ENCODE measurements at places on chromosomes 6 and 20. TPM values are rescaled to one million over a fixed set of nuclear protein-coding genes. Genes with fewer than 3 reads are reported as not detected.
A peak's percentile ranks its signal among the peaks of the same experiment; 100 is the strongest.

DNA sequence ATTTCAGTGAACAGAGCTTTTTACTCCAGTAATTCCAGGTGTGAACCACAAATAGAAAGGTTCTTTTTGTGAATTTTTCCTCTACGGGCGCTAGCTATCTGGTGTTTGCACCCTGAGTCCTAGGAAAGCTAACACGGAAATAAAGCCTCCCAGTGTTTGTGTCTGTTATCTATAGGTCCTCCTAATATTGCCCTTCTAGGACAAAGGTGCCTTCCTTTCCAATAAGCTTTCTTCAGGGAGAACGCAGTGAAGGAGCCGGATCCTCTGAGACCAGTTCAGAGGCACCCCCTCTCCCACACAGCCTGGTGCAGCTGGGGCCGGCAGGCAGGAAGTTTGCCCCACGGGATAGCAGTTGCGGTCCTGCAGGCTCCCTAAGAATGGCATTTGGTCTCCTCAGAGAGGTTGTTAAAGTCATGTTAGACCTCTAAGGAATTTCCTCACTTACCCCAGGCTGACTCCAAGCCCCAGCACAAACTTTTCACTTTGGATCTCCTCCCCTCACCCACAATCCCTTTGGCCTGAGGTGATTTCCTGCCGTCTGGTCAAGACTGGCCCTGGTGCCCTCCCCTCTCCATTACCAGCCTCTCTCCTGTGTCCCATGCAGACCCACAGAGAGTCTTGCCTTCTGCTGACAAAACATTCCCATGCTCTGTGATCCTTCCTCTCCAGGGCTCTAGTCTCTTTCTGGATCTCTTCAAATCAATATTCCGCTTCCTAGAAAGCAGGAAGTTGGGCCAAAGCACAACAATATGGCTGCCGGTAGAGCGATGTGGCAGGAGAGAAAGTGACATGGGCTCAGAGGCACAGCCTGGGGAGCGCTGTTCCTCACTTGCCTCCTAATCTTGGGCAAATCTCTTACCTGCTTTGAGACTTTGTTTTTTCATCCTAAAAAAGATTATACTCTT lies 126.0 kb downstream of the MOXD1 start:
- no peak for DNase-seq

The BTN1A1 gene
- total RNA-seq: not detected

DNA sequence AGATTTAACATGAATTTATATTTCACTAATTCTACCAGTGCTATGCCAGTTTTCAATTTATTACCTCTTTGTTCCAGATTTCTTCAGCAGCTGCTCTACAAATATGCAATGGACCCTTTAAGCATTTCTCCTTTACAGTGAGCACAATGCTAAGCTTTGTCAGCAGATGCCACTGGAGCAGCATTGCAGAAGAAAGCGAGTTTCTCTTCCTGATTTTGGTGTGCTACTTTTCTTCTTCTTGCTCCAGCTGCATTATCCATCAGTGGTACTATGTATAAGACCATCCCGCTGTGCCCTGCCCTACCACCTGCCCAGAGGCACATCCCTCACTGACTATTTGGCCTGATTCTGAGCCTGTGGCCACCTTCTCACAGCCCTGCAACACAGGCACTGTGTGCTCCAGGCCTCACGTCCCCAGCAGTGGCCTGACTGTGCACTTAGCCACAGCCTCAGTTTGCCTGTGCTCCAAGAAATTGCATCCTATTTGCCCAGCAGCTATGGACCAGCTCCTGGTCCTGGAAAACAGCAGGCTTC lies 84.1 kb downstream of the TNFAIP3 start:
- no peak for DNase-seq

DNA sequence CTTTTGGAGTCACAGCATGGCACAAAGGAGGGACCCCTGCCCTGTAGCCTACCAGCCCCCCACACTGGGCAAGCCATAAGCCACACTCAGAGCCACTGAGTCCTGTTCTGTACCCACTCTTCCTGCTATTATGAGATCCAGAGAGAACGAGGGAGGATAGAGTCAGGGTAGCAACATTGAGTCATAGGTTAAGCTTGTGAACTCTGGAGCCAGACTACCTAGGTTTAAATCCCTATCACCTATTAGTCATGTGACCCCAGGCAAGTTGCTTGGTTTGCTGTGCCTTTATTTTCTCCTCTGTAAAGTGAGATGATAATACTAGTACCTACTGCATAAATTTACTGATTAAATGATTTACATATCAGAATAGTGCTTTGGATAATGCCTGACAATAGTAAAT lies 540 bp downstream of the CNBD2 start:
- DNase-seq: no peak

DNA sequence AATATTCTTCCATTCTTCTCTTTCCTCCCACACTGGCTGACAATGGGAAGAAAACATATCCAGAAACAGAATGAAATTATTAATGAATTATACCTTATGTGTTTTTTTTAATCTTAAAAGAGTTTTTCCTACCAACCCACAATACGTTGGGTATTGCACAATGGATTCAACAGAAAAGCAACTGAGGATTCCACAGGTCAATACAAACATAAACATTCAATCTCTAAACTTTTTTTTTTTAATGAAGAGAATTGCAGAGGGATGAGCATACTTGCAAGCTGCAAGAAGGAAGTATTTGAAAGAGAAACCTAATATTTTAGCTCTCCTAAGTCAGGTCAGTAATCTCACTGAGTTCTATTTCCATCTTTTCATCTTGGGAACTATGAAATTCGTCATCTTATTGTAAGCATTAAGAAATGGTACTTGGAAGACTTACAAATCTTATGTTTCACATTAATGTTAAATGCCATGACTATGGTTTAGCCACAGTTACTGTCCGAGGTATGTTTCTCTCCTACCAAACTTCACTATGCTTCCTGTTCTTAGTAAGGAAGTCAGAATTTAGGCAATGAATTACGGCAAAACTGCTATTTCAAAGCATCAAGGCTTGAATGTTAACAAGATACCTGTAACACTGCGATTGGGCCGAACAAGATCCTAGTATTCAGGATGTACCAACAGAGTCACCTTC lies 100.8 kb downstream of the HIVEP2 start:
- DNase-seq: no peak

DNA sequence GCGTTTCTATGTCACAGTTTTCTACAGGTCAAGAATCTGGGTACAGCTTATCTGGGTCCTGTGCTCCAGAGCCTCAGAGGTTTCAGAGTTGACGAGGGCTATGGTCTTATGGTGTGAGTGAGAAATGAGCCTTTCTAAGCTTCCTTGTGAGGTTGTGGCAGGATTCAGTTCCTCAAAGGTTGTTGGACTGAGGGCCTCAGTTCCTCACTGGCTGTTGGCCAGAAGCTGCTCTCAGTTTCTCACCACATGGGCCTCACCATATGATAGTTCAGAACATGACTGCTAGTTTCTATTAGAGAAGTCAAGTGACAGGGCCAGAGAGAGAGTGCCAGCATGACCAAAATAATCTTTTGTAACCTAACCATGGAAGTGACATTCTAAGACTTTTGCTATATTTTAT lies 96.1 kb downstream of the NUS1 start:
- no peak for DNase-seq

GRCh38 chr6:95574811-95575210 lies 2.5 kb upstream of the MANEA start:
- DNase-seq: no peak

GRCh38 chr6:110033749-110034666 lies 55.9 kb downstream of the GPR6 start:
- no peak for DNase-seq

The GABRR1 gene
- total RNA-seq: not detected

The CGA gene
- total RNA-seq: not detected

DNA sequence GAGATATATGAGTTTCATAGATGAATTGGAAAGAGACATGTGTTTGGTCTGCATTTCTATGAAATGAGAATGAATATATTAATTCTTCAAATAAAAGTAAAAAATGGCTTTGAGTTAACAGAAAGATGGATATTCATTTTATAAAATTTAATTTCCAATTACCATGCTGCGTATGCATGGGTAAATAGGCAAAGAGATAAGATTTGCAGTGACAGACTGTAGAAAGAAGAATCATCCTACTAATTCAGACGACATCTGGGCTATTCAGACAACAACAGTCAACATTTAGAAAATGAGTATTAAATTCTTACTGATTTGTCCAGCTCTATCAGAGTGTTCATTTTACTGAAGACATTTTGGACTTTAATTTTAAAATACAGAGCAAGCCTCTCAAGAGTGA lies 602.2 kb upstream of the NRSN1 start:
- DNase-seq: no peak

GRCh38 chr6:159761129-159761872 lies 544 bp upstream of the ACAT2 start:
- DNase-seq: no peak

GRCh38 chr6:72703093-72703492 lies 81.2 kb downstream of the KCNQ5 start:
- no peak for DNase-seq

The KPNA5 gene
- 3.6 TPM for total RNA-seq

The CTAGE9 gene
- 0.05 TPM for total RNA-seq

The OPN5 gene
- not detected for total RNA-seq

GRCh38 chr6:53647462-53648094 lies 18.0 kb downstream of the KLHL31 start:
- no peak for DNase-seq

DNA sequence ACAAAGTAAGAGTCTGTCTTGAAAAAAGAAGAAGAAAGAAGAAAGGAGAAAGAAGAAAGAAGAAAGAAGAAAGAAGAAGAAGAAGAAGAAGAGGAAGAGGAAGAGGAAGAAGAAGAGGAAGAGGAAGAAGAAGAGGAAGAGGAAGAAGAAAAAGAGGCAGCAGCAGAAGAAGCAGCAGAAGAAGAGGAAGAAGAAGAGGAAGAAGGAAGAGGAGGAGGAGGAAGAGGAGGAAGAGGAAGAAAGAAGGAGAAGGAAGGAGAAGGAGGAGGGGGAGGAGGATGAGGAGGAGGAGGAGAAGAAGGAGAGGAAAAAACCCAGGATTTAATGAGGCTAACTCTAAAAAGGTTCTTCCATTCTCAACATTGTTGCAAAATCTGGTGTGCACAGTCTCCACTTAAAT lies 95.4 kb upstream of the PDE10A start:
- DNase-seq: no peak

- DNase-seq: peak; percentile 27
Measured at GRCh38 chr6:168865-169455, 123.3 kb upstream of the DUSP22 start.

- DNase-seq: no peak
Measured at GRCh38 chr6:129453073-129453472, 256.9 kb downstream of the ARHGAP18 start.

DNA sequence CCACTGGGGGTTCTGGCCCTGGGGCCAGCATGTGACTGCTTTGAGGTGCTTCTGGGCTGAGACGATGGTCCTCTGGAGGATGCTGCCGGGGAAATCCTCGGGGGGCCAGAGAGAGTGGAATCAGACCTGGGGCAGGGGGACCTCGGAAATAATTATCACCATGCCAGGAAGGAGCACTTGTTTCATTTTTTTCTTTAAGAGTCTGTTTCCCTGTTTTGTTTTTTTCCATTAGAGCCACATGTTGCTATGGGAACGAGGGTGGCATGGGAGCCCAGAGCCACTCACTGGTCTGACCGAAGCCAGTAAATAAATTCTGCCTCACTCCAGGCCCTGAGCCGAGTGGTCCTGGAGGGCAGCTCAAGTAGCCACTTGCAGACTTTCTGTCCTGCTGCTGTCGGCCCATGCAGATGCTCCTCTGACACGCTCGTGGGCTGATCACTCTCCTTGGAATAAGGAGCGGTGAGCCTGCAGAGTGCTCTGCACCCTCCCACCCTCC lies 365.1 kb downstream of the ZFAND3 start:
- DNase-seq: no peak

GRCh38 chr6:165961233-165961632 lies 206.4 kb downstream of the TBXT start:
- no peak for DNase-seq

- DNase-seq: no peak
Measured at GRCh38 chr20:21272679-21273078, 30.5 kb upstream of the XRN2 start.

The CDSN gene
- not detected for total RNA-seq

The RREB1 gene
- total RNA-seq: 27.3 TPM

GRCh38 chr6:128063850-128064539 lies 163.1 kb upstream of the THEMIS start:
- no peak for DNase-seq

GRCh38 chr6:78909391-78909790 lies 42.0 kb downstream of the IRAK1BP1 start:
- DNase-seq: no peak

DNA sequence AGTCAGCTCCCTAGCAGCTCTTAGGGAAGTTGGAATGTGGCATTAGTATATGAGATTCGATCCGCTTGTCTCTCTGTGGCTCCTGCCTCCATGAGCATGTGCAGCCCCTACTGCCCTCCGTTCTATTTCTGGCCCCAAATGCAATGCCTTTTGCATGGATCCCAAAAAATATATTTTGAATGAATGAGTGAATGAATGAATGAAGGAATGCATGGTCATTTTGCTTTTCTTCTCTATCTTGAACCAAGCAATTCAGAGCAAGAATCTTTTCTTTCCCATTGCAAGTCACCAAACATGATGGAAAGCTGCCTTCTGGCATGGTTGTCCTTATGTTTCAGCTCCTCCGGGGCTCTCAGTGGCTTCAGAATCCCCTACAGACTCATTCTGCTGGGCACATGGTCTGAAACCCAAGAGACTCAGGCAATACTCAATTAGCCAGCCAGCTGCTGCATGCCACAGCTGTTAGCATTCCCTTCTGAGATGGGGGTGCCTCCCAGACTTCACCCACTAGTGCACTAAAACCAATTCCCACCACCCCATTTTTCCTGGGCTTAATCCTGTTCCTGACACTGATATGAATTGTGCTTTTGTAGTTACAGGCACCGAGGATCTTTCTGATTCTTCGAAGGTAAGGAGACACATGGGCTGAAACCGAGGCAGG lies 2.6 kb upstream of the IYD start:
- no peak for DNase-seq

The SFTA2 gene
- total RNA-seq: not detected

DNA sequence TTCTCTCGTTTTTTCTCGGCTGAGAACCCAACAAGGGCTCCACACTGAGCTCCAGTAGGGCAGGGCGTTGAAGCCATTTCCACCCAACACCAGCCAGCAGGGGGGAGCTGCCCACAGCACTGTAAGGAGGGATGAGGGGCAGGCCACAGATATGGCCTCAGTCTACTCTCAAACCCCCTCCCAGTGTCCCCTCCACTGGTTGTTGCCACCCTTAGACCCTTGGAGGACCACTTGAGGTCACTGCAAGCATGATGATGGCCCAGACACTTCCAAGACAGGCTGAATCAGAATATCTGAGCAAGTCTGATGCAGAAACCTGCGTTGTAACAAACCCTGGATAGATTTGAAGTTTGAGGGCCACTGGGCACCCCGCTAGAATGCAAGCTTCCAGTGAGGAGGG lies 217.0 kb upstream of the CST7 start:
- no peak for DNase-seq

DNA sequence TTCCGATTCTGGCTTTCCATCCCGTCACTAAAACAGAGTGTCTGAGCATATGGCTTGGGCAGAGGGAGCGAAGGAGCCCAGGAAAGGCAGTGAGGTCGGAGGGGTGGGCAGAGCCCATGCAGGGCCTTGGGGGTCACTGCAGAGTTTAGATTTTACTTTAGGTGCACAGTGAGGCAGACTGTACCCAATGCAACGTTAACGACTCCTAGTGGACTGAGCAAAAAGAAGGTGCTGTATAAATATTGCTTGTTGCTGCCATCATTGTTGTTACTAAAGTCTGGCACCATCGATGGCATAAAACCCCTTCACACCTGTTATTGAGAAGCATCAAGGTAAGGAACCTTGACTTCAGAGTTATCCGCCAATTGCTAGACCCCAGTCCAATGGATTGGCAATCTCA lies 119.0 kb downstream of the EYA2 start:
- DNase-seq: no peak
